ENCODE measurements at places on chromosomes 5 and 9.

GRCh38 chr9:78609450-78609849 is 312.5 kb downstream of the PSAT1 start:
- no peak for DNase-seq

GRCh38 chr5:87054821-87055220 is 212.9 kb upstream of the RASA1 start:
- DNase-seq, result no peak

GRCh38 chr9:109590966-109591365 is 92.9 kb upstream of the PTPN3 start:
- no peak for DNase-seq

DNA sequence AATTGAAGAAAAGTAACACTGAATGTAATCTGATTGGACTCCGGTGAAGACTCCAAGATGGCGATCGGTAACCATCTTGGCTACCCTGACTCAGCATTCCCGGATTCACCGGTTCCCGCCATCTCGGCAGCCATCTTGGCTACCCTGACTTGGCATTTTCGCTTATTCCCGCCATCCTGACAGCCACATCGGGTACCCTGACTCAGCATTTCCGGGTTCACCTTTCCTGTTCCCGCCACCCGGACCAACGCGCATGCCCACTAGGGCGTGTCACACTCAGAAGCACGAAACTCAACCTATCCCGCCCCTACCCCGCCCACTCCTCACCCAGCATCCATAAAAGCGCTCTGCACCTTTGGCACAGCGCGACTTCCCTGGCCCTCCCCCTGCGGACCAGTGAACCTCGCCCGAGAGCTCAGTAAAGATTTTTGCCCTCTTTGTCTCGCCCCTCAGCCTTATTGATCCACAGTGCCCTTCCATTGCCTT is 17.2 kb downstream of the SPTLC1 start:
- peak; percentile 73 for DNase-seq

GRCh38 chr5:173642191-173642816 is 25.9 kb upstream of the BOD1 start:
- DNase-seq, result no peak

DNA sequence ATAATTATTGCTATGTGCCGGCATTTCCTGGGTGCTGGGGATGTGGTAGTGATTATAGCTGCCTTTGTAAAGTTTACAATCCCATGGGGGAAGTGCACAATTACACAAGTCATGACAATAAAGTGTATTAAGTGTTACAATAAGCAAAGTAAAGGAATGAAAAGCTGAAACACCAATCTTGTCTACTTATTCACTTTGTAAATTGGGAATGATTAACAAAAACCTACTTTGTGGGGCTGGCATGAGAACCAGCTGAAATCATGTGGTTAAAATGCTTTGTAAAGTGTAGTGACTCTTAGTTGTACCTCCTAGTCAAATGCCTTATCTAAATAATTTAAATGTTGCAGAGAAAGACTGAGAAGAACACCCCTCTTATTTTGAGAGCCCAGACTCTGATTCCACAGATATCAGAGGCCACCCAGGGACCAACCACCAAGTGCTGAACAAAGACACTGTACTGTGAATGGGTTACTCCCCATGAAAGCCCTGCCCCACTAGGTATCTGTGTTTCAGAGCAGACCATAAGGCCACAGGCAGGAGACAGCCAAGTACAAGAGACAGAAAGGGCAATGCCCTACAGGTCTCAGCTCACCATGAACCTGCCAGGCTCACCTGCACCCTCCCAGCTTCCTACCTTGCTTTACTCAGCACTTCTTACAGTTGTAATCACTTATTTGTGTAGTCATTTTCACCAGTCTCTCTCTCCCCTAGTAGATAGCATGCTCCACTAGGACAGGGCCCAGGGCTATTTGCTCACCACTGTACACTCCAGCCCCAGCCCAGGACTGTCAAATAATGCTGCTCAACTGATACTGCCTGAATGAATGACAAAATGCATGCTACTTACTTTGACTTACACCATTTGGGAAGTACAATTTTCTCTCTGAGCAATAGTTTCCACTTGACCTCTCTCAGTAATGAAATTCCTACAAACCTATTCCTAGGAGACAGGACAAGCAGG is 101.6 kb upstream of the APC start:
- DNase-seq, result no peak

DNA sequence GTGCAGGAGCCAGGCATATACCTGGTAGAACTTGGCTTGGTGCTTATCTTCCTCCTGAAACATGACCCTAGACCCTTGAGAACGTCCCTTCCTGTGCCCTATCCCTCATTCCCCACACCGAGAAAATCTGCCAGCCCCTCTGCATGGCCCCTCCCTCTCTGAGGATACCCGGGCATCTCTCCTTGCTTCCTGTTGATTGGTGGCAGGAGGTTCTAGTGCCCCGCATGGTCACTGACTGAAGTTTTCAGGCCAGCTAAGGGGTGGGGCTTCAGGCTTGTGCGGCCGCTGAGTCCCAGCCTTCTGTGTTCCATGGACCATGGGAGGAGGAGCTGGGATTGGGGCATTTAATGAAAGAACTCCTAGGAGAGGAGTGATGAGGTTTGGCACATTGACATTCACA is 22.8 kb downstream of the IGIP start:
- no peak for DNase-seq

- DNase-seq, result no peak
Measured at GRCh38 chr5:166595274-166595951, 1696.0 kb upstream of the WWC1 start.

GRCh38 chr9:20564650-20565049 is 57.6 kb downstream of the MLLT3 start:
- DNase-seq, result no peak

DNA sequence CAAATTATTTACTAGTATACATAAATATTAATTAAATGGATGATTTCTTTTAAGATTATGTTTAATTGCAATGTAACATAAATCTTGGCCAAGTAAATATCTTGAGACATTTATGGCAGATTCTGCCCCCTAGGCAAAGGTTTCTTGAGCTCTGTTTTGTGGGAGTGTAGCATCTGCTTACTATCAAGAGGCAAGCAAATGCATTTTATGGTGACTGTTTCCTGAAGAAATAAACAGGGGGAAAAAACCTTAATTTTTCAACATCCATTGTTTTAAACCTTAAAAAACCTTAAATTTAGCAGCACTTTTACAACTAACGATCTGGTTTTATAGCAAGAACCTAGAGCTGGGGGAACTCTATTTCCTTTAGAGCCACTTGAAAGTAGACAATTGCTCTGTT is 25.7 kb upstream of the FREM1 start:
- DNase-seq, result no peak

DNA sequence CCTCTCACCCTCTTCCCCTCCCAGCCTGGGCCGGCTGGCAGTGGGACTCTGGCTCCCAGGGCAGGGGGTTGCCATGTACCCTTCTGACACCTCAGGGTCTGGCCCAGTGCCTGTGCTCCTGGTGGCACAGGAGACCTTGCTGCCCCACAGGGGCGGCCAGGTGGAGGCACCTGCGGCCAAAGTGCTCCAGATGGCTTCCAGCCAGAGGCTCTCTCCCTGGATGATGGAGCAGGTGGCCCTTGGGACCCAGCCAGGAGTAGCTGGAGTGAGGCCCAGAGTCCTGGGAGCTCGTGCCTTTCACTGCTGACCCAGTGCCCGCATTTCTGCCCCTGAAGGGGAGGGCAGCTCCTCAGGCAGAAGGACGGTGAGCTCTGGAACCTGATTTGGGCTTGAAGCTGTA is 87.3 kb downstream of the NTNG2 start:
- DNase-seq, result no peak

GRCh38 chr5:135873831-135874230 is 21.8 kb downstream of the IL9 start:
- no peak for DNase-seq

- no peak for DNase-seq
Measured at GRCh38 chr5:113939988-113940387, 421.9 kb upstream of the KCNN2 start.

GRCh38 chr5:144460600-144460999 is 289.9 kb downstream of the KCTD16 start:
- DNase-seq, result no peak

- no peak for DNase-seq
Measured at GRCh38 chr9:70542311-70542931, 128.0 kb upstream of the KLF9 start.

GRCh38 chr9:19934301-19934871 is 145.5 kb upstream of the SLC24A2 start:
- DNase-seq, result no peak

- no peak for DNase-seq
Measured at GRCh38 chr9:113223963-113224362, 2.6 kb downstream of the SLC31A1 start.

GRCh38 chr9:15469862-15470261 is 40.9 kb downstream of the PSIP1 start:
- no peak for DNase-seq

- peak; percentile 52 for DNase-seq
Measured at GRCh38 chr5:180830253-180831138, 27.9 kb upstream of the MGAT1 start.

DNA sequence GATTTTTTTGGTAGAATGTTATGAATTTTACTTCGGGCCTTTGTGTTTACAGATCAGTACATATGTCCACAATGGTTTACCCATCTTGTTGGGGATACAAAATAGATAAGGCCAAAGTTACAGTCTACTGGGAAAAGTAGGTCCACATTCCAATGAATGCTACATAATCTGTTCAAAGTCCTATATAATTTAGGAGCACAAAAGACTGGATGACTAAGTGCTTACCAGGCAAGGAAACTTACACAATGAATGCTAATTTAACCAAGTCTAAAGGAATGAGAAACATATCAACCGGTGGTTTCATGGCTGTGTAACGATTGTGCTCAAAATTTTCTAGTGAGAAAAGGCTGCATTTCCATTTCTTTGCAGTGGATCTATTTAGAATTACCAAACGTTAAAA is 97.4 kb upstream of the TRPM3 start:
- no peak for DNase-seq

DNA sequence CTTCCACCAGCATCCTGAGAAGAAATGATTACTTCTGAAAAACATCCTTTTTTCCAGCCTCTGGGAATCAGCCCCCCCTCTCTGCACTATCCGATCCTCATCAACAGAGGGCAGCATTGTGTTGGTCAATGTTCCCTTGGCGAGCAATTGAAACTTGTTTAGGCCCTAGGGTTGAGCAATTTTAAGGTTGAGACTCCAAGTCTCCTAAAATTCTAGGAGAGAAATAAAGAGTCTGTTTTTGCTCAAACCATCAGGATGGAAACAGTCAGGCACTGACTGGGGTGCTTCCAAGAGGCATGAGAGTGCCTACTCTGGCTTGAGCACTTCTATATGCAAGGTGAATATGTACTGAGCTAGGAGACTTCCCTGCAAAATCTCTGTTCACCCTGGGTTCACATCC is 12.4 kb upstream of the CYFIP2 start:
- no peak for DNase-seq

GRCh38 chr5:110055302-110055701 is 365.6 kb downstream of the MAN2A1 start:
- no peak for DNase-seq

GRCh38 chr9:107439991-107440456 is 49.5 kb downstream of the KLF4 start:
- DNase-seq, result no peak

DNA sequence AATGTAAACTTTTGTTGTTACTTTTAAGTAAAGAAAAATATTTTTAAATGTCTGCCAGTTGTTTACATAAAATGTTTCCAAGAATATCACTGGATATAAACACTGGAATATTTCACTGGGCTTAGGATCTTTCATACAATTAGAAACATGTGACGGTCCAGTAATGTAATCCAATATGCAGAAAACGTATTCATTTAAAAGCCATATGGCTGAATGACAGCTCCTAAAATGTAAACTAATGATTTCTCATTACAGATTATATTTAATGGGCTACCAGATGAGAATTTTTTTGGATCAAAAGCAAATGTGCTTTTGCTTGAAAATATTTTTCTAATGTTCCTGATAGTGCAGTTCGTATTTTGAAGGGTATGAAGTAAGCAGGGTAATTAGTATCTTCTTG is 124.3 kb downstream of the TTC39B start:
- no peak for DNase-seq

DNA sequence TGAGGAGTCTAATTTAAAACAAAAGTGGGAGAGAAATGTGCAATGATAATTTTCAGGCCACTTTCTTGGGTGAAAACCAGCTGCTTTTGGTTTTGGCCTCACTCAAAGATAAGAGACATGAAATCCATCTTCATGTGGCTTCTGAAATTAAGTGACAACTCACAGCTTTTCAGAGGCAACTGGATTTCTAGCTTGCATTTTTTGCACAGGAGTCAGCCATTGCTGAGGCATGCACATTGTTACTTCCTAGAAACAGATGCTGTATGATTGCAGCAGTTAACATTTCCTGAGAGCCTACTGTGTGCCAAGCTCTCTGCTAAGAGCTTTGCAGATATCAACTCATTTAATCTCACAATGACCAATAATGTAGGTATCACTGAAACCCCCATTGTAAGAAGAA is 562.6 kb downstream of the NR2F1-AS1 start:
- no peak for DNase-seq

DNA sequence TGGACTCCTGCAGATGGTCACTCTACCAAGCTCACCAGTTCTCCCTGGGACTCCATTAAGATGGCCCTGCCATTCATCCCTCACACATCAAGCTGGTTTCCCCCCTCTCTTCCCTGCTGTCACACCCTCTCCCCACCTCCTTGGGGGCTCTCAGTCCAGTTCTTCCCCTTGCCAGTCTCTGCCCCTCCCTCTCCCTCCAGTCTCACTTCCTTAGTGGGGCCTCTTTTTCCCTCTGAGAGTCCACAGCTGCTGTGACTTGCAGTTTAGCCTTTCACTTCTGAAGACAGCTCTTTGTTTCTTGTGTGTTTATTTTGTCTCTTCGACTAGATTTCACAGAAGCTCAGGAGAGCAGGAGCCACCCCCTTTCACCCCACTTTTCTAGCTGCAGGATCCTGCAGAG is 10.5 kb downstream of the DOCK2 start:
- DNase-seq, result no peak

DNA sequence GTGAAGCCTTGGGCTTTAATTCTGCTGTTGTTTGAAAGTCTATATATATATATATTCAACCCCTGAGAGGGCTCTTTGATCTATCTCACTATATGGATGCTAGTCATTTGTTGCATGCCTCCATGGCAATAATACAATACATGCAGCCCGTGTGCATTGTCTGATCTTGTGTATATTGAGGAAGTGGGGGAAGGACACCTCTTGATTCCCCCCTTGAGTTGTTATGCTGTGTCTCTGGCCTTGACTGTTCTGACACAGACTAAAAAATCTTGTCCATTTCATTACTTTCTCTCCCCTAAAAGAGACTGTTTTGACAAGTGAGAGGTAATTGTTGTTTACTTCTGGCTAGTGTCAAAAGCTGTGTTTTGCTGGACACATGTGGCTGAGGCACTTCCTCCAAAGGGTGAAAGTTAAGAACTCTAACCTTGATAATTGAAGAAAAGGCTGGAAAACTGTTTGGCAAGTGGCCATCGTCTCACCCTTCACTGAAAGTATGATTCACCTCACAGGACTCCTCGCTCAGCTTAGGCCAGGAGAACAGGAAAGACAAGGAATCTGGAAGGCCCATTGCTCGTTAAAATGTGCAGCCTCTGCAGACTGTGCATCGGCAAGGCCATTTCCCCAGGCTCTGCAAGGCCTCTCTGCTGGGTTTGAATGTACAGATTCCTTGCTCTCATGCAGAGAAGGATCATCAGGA is 304.0 kb downstream of the PRELID2 start:
- DNase-seq, result no peak
